ENCODE measurements at places on chromosomes 4 and X.

GRCh38 chr4:77765720-77766119, 53.4 kb downstream of the CNOT6L start:
- no peak for DNase-seq

- no peak for DNase-seq
These were observed 38.2 kb downstream of the SPIN2B start for GRCh38 chrX:57083143-57083542.

- DNase-seq, result no peak
These were observed 16.7 kb downstream of the OPHN1 start for GRCh38 chrX:68416592-68416991.

DNA sequence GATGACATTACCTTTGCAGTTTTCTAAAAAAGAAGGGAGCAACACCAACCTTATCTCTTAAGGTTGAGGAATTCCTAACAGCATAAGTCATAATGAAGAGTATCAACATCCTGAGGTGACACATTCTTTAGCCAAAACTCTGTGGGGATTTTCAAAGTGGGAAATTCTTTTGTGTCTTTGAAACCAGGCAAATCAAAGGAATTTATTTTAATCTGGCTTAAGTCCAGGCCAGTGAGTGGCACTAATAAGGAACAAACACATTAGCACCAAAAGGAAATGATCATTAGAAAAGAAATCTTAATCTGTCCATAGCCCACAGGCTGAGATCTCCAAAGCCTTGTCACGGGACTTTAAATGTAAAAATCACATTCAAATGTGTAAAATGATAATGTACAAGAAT, 110.1 kb downstream of the LARP7 start:
- no peak for DNase-seq

DNA sequence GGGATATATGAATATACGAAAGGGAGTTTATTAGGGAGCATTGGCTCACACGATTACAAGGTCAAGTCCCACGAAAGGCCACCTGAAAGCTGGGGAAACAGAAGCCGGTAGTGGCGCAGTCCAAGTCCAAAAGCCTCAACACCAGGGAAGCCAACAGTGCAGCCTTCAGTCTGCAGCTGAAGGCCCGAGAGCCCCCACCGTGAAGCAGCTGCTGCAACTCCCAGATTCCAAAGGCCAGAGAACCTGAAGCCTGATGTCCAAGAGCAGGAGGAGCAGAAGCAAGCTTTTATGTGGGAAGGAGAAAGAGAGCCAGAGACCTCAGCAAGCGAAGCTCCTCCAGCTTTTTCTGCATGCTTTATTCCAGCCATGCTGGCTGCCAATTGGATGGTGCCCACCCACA, 275.8 kb downstream of the PTTG2 start:
- DNase-seq, result no peak

DNA sequence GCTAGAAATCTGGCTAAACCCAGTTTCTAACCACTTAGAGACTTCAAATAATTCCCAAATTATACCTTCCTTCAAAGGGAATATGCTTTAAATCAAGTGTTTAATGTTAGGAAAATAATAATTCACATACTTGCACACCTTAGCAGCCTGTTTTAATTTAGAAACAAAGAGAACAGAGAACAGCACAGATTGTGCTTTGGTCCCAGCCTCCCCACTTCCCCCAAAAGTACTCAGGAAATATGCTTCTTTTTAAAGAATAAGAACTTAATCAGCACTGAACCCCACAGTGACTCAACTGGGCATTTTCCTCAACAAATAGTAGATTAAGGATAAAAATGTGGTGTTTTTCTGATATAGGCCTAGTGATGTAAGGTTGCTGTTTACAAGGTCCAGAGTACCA, 295.8 kb downstream of the GBA3 start:
- no peak for DNase-seq

DNA sequence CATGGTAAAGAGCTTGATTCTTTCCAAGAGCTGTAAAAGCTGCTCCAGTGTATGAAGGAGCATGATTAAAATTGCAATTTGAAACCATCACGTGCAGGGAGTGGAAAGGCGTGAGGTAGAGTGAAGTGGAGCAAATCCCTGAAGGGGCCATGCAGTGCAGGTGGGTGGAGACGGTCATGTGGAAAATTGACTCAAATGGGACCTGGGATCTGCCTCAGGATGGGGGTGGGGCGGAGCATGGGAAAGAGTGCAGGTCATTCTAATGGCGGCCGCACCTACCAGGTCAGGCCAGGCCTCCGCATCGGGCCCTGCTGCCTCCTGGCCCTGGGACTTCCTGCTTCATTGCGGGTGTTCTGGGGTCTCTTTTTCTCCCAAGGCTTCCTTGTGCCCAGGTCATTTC, 25.3 kb upstream of the TRIM60 start:
- no peak for DNase-seq

DNA sequence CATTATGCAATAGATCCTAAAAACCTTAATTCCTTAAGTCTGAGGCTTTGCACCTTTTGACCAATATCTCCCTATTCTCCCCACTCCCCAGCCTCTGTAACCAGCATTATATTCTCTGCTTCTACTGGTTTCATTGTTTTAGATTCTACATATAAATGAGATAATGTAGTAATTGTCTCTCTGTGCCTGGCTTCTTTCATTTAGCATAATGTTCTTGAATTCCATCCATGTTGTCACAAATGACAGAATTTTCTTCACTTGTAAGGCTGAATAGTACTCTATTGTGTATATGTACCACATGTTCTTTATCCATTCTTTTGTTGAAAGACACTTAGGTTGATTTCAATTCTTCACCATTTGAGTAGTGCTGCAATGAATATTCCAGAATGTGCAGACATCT, 66.0 kb downstream of the MAGEC1 start:
- no peak for DNase-seq

- peak; percentile 29 for DNase-seq
These were observed 80.9 kb downstream of the PRDM5 start for GRCh38 chr4:120841580-120841979.

GRCh38 chr4:35836596-35836995, 407.7 kb downstream of the ARAP2 start:
- no peak for DNase-seq

DNA sequence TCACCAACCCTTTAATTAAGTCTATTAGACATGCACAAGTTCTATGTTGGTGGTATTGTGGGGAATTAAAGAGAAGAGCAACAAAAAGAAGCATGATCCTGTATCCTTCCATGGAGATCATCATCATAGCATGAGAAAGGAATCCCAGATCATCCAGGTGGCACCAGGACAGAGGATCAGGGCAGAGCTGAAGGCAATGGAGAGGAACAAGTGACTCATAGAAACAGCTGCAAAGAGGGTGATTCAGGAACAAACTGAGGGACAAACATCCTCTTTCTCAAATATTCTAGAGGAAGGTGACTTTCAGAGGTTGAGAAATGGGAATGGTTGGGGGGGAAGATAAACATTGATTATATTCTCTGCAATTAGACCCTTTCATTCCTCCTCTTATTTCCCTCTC, 105.5 kb upstream of the OTUD4 start:
- peak; percentile 26 for DNase-seq

DNA sequence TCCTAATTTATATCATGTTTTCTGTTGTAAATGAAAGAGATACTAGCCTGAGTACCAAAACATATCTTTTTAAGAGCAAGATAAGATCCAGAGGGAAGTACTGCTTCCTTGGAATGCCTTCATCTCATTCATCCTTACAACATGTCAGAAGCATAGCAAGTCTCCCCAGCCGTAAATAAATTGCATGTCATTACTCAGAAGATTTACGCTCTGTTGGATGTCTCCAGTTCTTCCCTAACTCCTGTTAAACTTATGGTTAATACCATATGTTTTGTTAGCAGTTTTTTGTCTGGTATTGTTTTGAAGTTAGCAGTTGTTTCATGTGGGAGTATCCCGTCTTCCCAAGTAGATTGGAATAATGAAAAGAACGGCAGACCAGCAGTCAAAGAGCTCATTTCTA, 7.5 kb upstream of the GPC3 start:
- no peak for DNase-seq

DNA sequence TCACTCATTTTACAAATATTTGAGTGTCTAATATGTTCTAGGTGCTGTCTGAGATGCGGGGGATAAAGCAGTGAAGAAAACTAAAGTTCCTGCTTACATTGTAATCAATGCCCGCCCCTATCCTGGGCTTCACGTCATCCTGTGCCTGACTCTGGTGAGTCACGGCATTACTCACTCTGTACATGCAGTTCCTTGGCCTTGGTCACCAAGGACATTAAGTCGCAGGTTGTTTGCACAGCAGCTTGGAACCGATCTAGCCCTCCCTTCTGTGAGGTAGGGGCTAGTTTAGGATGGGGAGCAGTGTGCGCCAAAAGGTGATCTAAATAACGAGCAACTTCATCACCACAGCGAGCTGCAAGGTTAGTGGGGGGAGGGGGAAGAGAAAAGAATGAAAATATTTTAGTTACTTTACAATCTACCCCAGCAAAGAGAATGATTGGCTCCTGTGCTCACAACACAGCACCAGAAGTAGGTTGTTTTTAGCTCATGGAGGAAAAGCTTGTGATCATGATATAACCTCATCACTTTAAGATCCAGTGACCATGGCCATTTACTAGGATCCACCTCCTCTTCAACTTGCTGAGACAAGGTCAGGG, 48.0 kb upstream of the HDAC8 start:
- DNase-seq, result no peak

DNA sequence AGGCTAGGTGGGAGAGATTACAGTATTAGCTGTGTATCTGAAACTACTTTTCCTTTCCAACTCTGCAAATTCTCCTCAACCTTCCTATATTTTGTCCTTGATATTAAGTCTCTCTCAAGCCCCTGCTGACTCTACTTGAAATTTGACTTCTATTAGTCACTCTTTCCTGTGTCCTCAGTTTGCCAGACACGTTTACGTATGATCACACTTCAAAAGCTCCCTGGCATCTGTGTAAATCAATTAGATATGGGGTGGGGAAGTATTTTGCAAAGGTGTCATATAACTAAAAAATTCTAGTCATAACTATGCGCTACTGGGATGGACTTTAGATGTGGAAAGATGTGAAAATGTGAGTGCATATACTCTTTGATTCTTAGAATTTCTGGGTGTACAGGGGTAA, 67.4 kb upstream of the ARHGAP24 start:
- no peak for DNase-seq

GRCh38 chr4:173504181-173504503, 25.9 kb downstream of the HAND2 start:
- DNase-seq, result no peak

DNA sequence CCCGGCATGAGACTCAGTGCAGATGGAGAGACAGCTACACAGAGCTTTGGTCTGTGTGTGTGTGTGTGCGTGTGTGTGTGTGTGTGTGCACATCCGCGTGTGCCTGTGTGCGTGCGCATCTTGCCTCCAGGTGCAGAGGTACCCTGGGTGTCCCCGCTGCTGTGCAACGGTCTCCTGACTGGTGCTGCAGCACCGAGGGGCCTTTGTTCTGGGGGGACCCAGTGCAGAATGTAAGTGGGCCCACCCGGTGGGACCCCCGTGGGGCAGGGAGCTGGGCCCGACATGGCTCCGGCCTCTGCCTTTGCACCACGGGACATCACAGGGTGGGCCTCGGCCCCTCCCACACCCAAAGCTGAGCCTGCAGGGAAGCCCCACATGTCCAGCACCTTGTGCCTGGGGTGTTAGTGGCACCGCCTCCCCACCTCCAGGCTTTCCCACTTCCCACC, 14.3 kb downstream of the FGFR3 start:
- DNase-seq, result no peak

DNA sequence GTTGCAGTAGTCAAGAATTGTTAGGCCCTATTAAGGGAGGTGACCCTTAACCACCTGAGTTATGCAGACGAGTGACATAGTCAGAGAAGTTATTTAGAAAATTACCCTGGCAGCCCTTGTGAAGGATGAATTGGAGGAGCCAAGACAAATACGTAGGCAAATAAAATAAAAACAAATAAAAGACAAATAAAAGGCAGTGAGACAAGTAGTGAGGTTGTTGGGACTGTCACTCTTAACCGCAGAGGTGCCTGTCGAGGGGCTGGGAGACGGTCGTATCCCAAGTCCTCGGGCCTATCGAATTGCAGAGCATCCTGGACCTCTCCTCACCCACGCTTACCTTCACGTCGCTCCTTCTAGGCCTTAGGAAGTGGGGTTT, 58.0 kb upstream of the ZC4H2 start:
- no peak for DNase-seq

GRCh38 chr4:84685105-84685504, 102.2 kb downstream of the CDS1 start:
- no peak for DNase-seq

GRCh38 chr4:38192516-38192915, 232.3 kb downstream of the PTTG2 start:
- DNase-seq, result no peak

DNA sequence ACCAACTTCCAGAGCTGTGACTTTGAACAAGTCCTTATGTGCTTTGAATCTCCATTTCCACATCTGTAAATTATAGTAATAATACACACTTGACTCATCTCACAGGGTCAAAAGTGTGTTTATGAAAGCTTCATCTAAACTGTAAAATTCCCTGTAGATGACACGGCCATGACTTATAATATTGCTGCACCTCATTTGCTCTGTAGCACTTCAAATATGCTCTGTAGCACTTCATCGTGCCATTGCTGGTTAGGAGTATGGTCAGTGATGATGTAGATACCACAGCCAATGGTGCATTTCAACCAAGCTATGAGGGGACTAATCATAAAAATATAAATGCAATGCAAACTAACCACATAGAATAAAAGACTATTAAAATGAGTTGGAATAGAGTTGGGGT, 318.6 kb downstream of the ANK2 start:
- DNase-seq, result no peak

Measured in cardiac muscle cell (in vitro differentiated cells and primary cell).